ENCODE measurements at places on chromosomes 13 and 19.

DNA sequence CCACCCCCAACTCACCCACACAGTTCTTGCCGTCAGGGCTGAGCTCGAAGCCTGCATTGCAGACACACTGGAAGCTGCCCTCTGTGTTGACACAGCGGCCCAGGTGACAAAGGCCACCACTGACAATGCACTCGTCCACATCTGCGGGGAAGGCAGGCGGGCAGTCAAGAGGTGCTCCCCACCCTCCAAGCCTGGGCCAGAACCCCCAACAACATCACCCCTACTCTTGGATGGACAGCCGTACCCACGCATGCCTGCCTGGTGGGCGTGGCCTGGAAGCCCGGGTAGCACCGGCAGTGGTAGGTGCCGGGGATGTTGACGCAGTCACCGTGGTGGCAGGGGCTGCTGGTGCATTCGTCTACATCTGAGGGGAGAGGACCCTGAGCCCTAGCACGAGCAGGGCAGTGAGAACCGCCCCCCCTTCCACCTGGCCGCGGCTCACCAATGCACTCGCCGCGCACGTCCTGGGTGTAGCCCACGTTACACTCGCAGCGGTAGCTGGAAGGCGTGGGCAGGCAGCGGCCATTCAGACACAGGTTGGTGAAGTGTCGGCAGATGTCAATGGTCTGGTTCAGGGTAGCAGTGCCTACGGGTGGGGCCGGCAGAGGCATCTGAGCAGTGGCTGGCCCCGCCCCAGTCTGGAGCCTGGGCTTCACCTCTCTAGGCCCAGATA, 13.3 kb downstream of the FBN3 start:
- DNase-seq = no peak

- DNase-seq = no peak
These were observed 13.0 kb downstream of the ZIC5 start for GRCh38 chr13:99958406-99959126.

GRCh38 chr19:4868286-4868834, 893 bp upstream of the PLIN3 start:
- no peak for DNase-seq

DNA sequence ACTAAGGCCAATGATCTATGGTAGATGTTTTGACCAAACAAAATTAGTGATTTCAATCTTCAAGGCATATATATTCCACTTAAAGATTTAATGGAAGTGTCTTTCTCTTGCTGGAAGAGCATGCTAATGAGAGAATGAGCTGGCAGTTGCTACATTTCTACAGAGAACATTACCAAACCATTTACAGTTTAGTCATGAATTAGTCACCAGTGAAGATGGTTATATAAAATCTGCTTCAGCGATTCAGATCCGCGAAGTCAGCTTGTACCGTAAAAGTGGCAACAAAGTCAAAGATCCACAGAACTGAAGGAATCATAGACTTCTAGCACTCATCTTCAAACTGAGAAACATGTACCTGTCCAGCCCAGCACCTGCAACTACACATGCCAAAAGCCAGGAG, 156.3 kb downstream of the SLITRK5 start:
- DNase-seq = no peak

DNA sequence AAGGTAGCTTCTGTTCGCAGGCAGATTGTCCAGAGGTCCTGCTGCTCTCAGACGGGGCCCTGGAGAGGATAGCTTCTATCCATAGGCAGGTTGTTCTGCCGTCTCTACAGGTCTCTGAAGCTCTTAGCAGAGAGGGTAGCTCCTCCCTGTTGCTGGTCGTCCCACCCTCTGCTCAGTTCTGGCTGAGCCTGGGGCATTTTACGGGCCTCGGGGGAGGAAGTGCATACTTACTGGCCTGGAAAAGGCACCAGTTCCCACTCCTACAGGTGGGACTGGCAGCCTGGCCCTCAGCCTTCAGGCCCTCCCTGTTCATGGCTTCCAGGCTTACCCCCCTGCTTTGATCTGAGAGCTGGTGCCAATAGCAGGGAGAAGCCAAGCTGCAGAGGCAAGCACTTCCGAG, 42.3 kb downstream of the USPL1 start:
- DNase-seq = no peak

GRCh38 chr19:3575260-3575741, 2.6 kb downstream of the HMG20B start:
- no peak for DNase-seq

DNA sequence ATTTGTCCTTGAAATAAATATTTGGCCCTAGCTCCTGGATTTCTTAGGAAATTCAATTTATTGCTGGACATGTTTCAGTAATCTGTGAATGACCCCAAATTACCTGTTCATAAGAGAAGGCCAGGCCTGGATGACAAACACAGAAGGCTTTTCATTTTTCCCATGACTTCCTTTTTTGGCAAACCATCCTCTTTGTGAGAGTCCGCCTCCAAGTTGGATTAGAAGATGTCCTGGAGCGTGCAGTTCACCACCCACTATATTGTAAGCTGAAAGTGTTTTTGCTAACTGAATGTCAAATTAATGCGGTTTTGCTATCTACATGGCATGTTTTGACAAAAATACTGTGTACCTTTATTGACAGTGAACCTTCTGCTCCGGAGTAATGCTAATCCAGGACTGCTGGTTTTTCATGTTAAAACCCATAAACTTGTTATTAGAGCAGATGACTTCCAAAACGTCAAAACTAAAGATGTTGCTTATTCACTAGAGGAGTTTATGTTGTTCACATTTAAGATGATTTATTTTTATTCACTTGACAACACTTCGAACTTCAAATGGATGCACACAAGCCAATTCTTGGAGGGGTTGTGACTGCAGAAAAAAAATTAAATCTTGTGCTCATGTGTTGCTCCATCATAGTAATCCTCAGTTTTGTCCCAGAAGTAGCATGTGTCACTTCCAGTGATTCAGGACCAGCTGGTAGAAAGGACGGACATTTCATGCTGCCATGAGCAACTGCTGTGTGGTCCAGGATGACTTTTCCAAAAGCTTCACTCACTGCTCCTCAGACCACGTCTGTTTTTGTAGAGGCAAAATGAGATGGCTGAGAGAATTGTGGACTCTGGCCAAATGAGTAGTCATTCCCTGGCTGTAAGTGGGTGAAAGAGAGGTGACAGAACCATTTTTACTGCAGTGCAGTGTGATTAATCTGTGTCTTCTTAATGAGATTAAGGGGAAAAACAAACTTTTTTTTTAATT, 71.0 kb downstream of the ITGBL1 start:
- no peak for DNase-seq
